ENCODE measurements at places on chromosomes 2 and 18.

DNA sequence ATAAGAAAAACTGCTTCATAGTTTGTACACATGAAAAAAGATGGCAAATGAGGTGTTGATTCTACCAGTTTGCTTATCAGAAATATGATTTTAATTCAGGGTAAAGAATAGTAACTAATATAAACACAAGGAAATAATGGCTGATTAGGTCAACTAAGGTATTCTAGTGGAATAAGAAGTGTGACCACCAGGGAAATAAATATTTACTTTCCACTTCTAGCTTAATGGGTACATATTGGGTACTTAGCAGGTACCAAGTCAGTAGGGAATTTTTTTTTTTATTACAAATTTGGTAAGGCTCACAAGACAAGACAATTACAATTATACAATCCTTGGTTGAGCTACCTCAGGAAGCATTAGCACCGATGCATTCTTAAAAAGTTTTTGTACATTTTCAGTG, 135.7 kb downstream of the PLEKHA3 start:
- no peak for DNase-seq

DNA sequence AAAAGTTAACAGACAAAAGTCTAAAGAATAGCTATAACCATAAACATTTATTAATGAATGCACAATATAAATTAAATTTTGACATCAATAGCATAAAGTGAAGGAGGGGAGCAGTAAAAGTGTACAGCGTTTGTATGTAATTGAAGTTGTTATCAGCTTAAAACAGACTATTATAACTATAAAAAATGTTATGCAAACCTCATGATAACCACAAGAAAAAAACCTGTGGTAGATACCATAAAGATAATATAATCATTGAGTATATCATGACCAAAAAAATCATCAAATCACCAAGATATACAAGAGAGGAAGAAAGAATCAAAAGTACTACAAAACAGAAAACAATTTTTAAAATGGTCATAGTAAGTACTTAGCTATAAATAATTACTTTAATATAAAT, 122.1 kb upstream of the ID2 start:
- no peak for DNase-seq

DNA sequence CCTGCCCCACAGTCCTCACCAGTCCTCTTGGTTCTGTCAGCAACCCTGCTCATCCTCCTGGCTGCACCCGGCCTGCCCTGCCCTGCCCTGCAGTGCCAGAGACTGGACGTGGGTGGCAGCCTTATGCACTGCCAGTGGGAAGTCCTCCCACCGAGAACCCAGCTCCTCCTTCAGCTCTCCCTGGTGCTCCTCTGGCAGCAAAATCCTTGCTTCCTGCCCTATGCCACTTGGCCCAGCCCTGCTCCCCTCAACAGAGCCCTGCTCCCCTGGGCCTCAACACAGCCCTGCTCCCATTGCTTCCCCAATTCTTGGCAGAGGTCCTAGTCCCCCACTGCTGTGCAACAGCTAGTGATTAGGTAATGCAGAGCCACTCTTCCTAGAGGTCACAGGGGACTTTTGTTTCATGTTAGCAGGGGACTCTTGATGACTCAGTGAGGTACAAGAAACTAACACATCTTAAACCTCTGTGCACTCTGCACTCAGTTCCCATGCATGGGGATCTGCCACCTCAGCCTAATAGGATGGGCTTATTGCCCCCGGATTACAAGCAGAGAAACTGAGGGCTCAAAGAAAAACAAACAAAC, 58.0 kb upstream of the EDAR start:
- no peak for DNase-seq

GRCh38 chr18:50961974-50962373, 5.9 kb upstream of the ELAC1 start:
- no peak for DNase-seq

GRCh38 chr2:130766037-130766436, 10.7 kb downstream of the AMER3 start:
- DNase-seq, result no peak

GRCh38 chr2:20393986-20394385, 43.3 kb upstream of the PUM2 start:
- DNase-seq, result no peak

DNA sequence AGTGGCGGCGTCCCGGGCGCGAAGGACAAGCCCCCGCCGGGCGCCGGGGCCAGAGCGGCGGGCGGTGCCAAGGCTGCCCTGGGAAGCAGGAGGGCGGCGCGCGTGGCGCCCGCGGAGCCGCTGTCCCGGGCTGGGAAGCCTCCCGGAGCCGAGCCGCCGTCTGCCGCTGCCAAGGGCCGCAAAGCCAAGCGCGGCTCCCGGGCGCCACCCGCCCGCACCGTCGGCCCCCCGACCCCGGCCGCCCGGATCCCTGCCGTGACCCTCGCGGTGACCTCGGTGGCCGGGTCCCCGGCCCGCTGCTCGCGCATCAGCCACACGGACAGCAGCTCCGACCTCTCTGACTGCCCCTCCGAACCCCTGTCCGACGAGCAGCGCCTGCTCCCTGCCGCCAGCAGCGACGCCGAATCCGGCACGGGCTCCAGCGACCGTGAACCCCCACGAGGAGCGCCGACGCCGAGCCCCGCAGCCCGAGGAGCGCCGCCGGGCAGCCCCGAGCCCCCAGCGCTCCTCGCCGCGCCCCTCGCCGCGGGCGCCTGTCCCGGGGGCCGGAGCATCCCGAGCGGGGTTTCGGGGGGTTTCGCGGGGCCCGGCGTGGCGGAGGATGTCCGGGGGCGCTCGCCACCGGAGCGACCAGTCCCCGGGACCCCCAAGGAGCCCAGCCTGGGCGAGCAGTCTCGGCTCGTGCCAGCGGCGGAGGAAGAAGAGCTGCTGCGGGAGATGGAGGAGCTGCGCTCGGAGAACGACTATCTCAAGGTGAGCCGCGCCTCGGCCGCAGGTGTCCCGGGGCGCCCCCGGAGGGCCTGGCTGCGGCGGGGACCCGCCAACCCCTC, 820 bp downstream of the MTCL1 start:
- DNase-seq, result no peak

GRCh38 chr2:11889854-11890253, 143.4 kb downstream of the LPIN1 start:
- DNase-seq, result no peak

All from NCI-H2227 treated with DMSO at 0.1 percent for 48 hours (cell line).